COR-L47 (cell line): ENCODE measurements at places on chromosomes 11 and 22.

DNA sequence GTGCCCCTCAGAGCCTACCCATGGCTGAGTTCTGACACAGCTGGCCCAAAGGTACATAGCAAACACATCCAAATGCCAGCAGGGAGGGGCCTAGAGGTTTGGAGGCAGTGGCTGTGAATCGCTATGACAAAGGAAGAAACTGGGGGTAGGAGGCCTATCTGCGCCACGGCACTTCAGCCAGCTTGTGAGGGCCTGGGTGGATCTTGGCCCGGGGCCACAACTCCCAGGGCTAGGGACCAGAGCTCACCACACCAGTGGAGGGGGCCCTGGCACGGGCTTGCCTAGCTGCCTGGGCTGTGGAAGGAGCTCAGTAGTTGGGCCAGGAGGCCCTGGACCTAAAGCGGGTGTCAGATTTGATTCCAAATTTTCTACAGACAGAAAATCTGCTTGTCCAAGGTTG lies 9.4 kb upstream of the NAP1L4 start:
- DNase-seq, result peak; percentile 56

- no peak for DNase-seq
Observed at GRCh38 chr11:72613450-72613849, 60.8 kb downstream of the PDE2A start.

DNA sequence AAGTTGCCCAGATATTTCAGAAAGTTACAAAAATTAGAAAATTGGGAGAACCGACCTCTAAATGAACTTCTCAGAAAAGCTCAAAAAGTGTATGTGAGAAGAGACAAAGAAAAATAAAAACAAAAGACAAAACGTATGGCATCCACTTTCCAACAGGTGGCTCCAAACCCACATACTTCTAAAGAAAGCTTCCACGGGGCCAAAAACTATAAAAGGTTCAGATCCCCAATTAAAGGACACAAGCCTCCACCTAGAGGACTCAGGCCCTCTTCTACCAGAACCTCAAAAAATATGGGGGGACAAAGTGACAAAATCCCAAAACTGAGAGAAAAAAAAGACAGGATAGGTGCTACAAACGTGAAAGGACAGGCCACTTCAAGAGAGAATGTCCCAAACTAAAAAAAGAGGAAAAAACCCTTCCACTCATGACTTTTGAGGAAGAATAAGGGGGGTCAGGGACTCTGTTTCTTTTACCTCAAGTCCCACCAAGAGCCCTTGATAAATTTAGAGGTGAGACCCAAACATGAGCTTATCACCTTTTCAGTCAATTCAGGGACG lies 8.8 kb downstream of the SCGB2A1 start:
- peak; percentile 42 for DNase-seq

- no peak for DNase-seq
Observed at GRCh38 chr22:35250156-35250555, 7.1 kb upstream of the HMGXB4 start.

- no peak for DNase-seq
Observed at GRCh38 chr22:27842669-27843431, 41.3 kb upstream of the MN1 start.

- DNase-seq, result no peak
Observed at GRCh38 chr11:67592880-67593564, 9.4 kb downstream of the GSTP1 start.

DNA sequence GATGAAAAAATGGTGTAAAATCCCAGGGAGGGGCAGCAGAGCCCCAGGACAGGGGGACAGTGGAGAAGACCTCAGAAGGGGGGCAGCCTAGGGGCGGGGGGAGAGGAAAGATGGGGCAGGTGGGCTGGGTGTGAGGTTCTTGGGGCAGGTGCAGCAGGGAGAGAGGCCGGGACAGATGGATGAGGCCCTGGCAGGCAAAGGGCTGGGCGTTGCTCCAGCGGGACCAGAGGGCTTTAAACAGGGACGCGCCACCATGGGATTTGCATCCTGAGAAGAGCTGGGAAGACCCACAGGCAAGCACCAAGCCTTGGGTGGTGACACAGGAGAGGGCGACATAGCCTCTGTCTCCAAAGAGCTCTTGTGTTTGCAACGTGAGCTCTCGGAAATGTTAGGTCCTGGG lies 1342.8 kb downstream of the TBC1D22A start:
- DNase-seq, result no peak

DNA sequence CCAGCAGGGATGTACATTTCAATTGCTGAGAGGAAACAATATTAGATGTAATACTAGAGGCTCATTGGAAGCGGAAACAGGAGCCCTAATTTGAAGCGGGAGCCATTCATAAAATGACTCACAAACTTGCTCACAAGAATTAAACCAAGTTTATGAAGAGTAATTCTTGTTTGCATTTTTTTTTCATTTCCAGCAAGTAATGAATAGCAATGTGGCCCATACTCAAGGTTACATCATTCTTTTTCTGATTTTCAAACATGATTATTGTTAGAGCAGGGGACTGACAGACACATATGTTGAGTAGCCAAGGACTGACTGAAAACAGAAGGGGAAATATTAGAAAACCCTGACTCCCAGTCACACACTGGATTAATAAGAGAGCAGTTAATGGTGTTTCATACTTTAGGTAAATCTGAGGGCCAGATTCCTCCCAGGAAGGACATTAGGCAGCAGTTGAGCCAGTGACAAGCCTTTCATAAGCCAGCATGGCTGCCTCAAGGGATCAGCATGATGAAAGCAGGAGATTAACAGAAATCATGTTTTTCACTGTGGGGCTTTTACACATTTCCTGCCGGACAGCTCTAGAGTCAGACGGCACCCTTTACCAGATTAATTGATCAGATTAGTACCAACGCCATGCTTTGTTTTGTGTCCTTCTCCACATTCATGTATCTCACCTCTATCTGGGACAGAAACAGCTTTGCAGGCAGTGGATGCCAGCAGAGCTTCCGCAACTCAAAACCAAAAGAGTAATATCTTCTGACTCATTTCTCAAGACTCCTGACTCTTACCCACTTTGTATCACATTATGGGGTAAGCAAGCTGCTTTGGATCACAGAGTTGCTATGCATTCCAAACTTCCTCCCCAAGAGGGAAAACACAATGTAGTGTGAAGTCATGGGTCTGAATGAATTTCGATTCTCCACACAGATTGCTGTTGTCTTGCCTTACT lies 831.6 kb downstream of the KCNA4 start:
- DNase-seq, result no peak

DNA sequence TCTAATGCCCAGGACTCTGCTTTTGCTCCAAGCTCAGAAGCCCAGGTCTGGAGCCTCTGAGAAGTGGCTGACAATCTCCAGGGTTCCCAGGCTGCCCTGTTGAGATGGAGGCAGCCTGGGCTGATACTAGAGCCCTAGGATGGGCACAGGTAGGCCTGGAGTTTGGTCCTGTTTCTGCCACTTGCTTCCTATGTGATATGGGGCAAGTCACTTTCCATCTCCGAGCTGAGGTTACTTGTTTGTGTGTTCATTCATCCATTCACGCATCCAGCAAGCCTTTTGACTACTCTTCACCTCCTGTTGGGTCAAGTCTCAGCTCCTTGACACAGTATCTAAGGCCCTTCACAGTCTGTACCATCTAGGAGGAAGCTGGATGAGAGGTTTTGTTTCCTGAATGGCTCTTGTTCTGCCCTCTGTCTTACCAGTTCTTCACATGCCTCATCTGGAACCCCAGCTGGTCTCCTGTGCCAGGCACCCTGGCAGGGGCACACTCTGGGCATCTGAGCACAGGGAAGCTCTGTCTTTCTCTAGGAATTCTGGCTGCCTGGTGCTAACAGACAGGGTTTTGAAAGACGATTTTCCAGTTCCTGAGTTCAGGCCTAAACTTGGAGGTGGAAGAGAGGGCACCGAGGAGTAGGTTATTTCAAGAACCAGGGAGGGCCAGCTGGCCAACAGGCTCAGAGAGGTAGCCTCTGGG lies 53.2 kb upstream of the AMPD3 start:
- DNase-seq, result no peak

DNA sequence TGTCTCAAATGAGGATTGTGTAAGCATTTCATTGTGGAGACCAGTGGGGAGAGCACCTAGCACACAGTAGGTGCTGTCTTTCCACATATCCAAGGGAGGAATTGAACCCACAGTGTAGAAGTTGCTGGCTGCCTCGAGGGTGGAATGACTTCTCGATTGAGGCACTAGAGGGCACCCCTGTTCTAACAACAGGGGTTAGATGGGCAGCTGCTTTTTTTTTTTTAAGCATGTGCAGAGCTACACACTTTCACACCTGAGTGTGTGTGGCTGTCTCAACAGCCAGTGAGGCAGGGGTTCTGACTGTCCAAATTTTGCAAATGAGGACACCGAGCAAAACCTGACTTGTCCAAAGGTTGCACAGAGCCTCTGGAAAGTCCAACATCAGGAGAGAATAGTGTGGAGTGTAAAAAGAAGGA lies 118.2 kb upstream of the CRYBB3 start:
- peak; percentile 50 for DNase-seq

DNA sequence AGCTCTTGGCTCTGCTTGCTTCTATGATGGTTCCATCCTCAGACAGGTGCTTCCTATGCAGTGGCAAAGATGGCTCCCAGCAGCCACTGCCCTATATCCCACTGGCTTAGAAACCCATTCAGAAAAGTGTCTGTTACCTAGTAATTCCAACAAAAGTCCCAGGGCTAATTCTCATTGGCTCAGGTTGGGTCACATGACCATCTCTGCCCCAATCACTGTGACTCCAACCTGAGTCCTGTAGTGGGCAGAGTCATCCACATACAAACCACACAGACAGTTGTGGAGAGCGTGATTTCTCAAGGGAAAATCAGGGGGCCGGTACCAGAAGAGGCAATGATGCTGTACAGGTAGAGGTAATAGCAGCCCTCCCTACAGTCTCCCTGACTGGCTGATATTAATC lies 67.5 kb downstream of the LHFPL7 start:
- DNase-seq, result no peak

- peak; percentile 10 for DNase-seq
Observed at GRCh38 chr11:112085822-112086421, 634 bp downstream of the TIMM8B start.

DNA sequence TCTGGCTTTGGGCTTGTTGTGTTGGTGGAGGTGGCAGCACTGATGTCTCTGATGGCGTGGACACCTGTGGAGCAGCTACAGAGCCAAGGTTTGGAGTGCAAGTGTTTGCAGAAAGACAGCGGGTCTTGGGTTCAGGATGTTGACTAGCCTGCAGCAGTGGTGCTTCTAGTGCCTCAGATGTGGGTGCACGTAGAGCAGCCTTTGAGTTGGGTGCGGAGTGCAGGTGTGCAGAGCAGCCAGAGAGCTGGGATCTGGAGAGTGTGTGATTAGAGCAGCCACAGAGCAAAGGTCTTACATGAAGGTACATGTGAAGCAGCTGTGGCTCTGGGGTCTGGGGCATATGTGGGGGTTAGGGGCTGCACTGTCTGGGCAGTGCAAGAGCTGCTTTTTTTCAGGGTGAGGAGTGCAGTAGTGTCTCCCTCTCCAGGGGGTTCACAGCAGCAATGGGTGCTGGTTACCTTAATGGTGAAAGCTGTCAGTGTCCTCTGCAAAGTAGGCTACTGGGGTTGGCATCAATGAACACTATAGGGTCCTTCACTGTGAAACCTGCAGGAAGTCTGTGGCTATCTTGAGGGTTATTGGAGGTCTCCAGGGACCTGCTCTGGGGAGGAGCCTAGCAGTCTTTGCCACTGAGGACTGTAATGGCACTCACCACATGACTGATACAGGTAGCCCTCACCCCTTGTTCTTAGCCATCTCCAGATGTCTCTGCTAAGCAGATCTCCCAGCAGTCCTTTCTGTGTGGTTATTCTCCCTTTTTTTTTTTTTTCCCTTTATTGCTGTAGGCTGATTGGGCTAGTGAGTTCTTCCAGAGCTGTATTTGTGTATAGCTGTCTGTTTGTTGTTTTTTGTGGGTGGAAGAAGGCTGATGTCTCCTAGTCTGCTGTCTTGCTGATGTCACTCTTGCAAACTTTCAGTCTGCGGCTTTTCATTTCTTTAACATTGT lies 14.3 kb downstream of the BIRC2 start:
- no peak for DNase-seq
